ENCODE measurements at places on chromosomes 7 and 10.

DNA sequence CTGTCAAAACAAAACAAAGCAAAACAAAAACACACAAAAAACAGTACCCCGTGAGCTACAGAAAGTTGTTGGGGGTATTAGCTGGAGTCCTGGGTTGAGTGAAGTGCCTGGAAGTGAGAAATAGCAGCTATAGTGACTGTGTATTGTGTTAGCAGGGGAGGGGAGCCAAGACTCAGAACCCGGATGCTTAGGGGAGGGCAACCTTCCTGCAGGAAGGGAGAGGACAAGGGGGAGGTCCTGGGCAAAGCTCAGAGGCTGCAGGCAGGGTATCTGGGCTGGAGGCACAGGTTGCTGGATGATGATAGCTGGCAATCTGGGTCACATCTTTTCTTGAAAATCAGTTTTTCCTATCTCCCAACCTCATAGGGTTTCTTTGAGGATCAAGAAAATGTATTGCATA is 75.8 kb upstream of the PARD3 start:
- no peak for DNase-seq

DNA sequence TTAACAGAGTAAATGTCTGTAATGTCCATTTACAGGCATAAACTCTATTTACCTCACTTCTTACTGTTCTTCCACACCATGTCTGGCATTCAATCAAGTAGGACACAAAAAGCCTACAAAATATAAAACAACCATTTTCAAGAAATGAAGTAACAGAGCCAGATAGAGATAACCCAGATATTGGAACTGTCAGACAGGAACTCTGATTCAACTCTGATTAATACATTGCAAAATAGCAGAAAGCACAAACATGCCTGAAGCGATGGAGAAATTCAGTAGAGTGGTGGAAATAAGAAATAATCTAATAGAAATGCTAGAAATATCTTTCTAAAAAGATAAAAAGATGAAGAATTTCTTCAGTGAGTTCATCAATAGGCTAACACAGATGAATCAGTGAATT is 964.4 kb downstream of the PCDH15 start:
- DNase-seq: no peak

- no peak for DNase-seq
Observed at GRCh38 chr7:46157404-46157803, 236.3 kb upstream of the IGFBP3 start.

GRCh38 chr7:102916881-102917280 is 4.1 kb downstream of the LRRC17 start:
- no peak for DNase-seq

- no peak for DNase-seq
Observed at GRCh38 chr10:11353006-11353896, 258.2 kb downstream of the USP6NL start.

GRCh38 chr7:17444151-17444550 is 145.7 kb downstream of the AHR start:
- DNase-seq: no peak

DNA sequence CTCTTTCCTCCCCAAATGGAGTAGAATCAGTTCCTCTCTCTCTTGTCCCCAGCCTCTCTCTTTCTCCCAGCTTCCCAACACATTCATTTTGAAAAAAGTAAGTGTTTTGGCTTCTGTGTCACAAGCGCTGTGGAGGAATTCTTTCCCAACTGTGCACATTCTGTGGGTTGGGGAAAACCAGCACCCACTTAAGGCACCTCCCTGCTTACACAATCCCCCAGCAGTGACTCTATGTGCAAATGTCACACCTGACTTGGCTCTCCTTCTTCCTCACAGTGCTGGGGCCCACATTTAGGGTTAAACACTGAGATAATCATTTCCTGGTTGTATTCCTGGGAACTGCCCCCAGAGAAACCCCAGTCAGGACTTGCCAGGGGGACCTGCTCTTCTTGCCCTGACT is 358.1 kb upstream of the ZNF32 start:
- no peak for DNase-seq

Measured in CD4-positive, alpha-beta T cell treated with Interleukin-6 for 4 hours (primary cell).